Neural progenitor cell (in vitro differentiated cells): ENCODE measurements at places on chromosomes 2 and 18.
A peak's percentile ranks its signal among the peaks of the same experiment; 100 is the strongest.

- no peak for DNase-seq
Measured at GRCh38 chr2:158197940-158198339, 96.3 kb downstream of the UPP2 start.

DNA sequence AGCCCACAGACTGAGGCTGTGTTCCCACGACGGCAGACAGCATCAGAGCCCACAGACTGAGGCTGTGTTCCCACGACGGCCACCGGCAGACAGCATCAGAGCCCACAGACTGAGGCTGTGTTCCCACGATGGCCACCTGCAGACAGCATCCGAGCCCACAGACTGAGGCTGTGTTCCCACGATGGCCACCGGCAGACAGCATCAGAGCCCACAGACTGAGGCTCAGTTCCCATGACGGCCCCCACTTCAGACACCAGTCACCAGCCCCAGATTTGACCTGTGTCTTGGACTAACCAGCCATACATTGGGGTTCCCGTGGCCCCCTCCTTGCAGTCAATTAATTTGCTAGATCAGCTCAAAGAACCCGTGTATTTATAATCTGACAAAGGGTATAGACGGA, 57.8 kb upstream of the SNTG2 start:
- no peak for DNase-seq

DNA sequence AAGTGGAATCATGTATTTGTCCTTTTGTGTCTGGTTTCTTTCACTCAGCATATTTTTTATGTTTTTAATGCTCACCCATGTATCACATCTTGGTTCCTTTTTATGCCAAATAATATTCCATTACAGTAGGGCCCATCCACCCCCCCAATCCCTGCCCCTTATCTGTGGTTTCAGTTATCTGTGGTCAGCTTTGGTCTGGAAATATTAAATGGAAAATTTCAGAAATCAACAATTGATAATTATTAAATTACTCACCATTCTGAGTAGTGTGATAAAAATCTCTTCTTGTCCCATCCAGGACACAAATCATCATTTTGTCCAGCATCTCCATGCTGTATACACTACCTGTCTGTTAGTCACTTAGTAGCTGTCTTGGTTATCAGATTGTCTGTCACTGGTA, 66.7 kb downstream of the BIRC6 start:
- no peak for DNase-seq

- DNase-seq = no peak
Measured at GRCh38 chr18:70301667-70302066, 12.8 kb downstream of the SOCS6 start.

DNA sequence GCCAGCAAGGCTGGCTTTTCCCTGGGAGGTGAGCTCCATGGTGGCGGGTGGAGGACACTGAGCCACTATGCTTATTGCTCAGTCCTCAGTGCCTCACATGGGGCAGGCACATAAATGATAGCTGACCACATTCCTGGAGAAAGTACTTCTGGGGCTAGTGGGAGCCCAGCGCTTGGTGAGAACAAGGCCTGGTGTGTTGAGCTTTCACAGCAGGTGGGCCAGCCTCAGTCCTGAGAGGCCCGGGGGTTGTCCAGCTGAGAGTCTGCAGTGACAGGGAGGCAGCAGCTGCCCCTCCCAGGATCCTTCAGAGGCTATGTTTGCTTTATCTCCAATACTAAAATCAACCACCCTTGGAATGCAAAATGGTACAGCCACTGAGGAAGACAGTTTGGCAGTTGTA, 217.7 kb downstream of the ZBTB7C start:
- DNase-seq = peak; percentile 36

GRCh38 chr2:220127311-220127710, 499.9 kb downstream of the SLC4A3 start:
- DNase-seq = no peak

DNA sequence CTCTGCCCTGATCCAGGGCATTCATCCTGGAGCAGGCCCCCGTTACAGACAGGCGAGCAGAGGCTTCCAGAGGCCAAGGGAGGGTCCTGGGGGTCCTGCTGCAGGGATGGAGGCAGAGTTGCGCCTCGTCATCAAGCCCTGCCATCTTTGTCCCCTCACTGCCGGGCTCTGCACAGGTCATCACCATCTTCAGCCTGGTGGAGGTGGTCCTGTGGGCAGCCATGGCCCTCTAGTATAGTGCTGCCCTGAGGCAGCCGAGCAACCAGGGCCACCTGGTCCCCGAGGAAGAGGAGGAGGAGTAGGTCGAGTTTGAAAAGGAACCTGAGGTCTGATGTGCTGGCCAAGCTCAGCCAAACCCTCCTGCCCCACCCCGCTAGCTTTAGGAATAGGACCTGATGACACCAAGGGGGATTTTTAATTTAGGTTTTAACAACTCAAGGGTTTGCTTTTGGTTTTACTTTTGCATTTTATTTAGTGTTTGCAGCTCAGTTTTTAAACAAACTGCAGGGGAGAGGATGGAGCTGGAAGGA, 8.8 kb upstream of the ALPI start:
- no peak for DNase-seq

DNA sequence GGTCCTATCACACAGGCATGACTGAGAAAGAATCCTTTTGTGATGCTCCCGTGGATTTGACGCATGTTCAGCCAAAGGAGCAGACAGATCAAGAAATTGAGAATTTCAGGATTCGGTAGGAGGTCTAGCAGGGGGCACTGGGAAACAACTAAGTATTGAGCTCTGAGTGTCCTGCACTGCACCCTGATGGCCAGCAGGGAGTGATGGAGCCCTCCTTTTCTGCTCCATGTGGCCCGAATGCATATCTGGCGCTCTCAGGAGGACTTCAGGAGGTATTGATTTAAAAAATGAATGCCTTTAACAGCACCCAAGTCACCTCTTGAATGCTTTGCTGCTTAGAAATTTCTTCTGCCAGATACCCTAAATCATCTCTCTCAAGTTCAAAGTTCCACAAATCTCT, 58.0 kb downstream of the ZNF519 start:
- peak; percentile 25 for DNase-seq

GRCh38 chr2:226002438-226002837, 602.9 kb downstream of the NYAP2 start:
- no peak for DNase-seq

DNA sequence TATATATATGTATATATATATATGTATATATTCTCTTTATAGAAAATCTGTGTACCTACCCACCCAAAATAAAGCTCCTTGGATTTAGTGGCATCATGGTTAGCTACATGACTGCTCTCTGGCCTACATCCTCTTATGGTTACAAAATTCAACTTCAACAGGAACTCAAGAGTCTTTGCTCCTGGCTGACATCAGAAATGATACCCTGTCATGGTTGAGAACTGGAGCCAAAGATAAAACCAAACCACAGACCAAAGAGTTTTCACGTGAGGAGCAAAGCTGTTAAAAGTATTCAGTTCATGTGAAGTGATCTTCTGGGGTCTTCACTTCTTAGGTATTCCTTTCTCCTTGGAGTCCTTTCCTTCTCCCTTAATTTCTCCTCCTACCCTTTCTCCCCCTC, 476.3 kb downstream of the SOX11 start:
- no peak for DNase-seq

DNA sequence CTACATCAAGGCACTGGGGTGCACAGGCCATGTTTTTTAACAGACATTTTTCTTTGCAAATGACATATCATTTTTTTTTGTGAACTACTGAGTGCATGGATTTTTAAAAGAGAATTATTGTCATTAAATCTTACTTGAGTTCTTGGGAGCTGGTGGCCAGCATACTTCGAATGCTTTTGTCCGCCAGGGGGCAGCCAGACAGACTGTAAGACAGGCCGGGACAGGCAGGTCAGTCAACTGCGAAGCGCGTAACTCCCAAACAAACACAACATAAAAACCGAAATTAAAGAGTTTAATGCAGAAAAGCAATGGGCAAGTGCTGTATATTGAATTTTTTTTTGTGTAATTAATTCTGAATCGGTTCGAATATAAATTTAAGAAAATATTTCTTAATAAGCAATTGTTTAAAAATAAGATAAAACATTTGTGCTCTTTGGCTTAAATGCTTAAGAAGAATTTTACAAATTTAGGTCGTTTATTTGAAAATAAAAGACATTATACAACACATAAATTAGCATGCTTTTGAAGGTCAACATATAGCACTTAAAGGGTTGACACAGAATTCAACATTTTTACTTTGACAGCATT, 142.2 kb upstream of the PXDN start:
- peak; percentile 88 for DNase-seq

- DNase-seq = no peak
Measured at GRCh38 chr2:12057436-12058166, 311.2 kb downstream of the LPIN1 start.

DNA sequence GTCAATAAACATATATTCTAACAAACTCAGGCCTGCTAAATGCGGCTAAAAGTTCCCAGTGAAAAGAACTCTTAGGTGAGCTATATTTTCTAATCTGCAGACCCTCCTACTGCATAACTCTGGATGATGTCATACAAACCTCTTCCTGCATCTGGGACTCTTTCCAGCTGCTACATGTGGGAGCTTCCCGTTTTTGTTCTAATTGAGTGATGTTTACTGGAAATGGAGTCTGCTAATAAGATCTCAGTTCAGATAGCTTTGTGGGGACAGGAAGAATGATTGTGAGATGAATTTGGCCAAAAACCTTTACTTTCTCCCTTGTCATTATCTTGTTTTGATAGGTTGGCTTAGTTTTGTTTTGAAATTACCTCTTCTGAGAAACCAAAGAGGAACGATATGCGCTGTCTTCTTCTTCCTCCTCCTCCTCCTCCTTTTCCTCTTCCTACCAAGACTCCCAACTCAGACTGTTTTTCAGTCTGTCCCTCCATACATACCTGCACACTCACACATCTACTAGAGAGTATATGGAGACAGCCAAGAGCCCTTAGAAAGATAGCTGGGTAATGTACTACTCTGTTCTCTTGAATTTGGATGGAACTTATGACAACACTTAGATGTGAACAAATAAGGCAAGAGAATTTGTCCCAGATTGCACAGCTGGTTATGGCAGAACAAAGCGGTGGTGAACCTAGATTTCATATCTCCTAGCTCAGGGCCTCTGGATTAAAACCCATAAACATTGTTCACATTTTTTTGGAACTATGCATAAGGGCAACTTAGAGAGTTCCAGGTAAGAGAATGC, 39.8 kb upstream of the AAK1 start:
- no peak for DNase-seq

- DNase-seq = no peak
Measured at GRCh38 chr2:9378433-9379390, 44.6 kb downstream of the ITGB1BP1 start.

GRCh38 chr2:163182764-163183354, 344.3 kb upstream of the KCNH7 start:
- no peak for DNase-seq

DNA sequence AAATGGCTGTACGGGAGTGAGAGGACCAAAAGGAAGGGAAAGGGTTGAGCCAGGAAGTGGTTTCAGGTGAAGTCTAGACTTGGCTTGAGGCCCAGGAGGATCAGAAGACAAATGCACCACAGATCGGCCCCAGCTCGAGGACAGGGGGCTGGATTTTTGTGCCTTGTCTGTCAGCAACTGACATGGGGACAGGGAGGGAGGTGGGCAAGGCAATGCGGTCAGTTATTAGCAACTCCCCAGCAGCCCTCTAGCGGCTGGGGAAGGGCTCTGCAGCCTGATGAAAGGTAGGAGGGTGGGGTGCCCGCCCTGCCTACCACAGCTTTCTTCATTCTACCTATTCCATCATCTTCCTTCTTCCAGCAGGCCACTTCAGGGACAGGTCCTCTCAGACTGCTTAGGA, 50.0 kb downstream of the CPO start:
- DNase-seq = peak; percentile 64

DNA sequence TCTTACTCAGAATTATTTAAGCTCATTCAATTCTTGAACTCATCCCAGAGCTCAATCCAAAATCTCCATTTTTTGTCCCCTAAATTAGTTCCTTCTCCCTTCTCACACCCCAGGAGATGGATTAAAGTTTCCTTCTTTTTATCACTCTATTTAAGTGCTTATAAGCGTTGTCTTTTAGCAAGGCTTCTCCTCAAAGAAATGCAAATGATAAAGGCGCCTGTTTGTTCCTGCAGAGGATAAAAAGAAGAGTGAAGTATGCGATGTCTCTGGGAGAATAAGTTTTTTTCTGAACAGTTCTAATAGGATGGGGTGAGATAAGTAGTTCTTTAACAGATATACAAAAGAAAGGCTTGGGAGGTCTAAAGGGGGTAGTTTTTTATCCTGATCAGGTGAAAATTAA, 303.3 kb downstream of the CNTNAP5 start:
- DNase-seq = peak; percentile 43

GRCh38 chr2:152815634-152816257, 97.3 kb downstream of the ARL6IP6 start:
- no peak for DNase-seq

- DNase-seq = no peak
Measured at GRCh38 chr18:62452280-62452831, 70.5 kb upstream of the ZCCHC2 start.

DNA sequence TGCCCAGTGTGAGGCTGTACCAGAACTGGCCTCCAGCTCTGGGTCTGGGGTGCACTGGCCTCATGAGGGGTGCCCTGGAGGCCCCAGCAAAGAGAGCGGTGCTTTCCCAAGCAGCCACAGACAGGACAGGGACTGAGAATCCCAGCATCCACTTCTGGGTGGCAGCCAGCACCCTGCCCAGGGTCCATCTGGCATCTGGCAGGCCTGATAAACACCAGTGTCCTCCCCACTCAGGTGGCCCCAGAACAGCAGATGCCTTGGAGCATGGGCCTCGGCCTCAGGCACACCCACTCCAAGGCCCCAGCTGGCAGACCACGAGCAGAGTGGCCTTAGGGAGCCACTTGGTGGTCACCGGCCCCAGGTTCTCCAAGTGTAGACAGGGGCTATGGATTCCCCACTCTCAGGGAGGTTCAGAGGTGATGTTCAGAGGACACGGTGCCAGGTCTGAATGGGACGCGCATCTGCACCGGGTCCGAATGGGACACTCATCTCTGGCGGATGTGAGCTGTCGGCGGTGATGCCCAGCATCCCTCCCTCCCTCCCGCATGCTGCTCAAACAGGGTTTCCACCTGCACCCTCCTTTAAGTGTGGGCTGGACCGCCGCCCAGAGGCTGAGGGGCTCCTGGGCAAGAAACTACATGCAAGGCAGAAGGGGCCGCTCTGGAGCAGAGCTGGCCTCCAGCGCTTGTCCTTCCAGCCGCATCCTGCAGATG, 82.2 kb upstream of the GPC1 start:
- no peak for DNase-seq

- peak; percentile 22 for DNase-seq
Measured at GRCh38 chr2:144582651-144583380, 62.9 kb upstream of the ZEB2 start.

GRCh38 chr2:18551623-18552022, 8.8 kb downstream of the RDH14 start:
- DNase-seq = no peak

GRCh38 chr2:30915486-30915885, 108.2 kb upstream of the CAPN13 start:
- peak; percentile 67 for DNase-seq

DNA sequence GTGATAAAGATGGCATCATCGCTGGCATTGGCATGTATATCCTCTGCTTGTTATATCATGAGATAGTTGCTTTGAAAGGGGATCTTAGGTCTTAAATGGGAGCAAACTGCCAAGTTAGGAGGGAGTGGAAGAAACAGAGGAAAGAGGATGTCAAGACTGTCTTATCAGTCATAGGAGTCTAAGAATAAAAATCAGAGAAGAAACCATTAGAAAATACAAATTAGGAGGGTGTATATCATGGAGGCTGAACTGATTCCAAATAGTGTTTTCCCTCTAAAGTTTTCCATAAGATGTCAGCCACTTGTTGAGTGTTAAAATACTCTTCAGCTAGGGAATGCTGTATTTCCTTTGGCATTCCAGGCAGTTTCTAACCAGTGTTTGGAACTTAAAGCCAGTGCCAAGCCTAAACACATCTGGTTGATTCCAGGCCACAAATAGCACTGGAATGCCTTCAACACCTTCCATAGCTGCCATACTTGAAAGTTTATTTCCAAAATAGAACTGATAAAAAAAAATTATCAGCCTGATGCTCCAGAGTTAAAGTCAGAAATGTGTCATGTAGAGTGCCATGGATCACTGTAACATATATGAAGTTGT, 129.4 kb downstream of the ZEB2 start:
- DNase-seq = no peak
